ENCODE measurements at places on chromosomes 5 and 9.

GRCh38 chr5:115558388-115558956, 13.9 kb upstream of the FEM1C start:
- no peak for DNase-seq

DNA sequence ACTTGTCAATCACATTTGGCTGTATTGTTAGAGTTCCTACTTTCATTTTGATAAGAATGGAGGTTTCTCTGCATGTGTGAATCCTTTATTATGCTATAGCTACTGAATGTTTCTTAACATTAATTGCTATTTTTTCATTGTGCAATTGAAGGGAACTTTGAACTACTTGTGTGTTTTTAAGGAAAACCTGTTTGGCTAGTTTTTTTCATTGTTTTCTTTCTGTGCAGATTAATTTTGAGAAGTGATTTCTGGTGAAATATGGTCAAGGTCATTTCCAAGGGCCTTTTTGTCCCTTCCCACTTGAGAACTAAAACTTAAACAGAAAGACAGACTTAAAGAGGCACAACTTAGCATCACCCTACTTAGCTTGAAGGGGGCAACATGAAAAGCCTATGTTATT, 1309.2 kb upstream of the WWC1 start:
- DNase-seq: no peak

GRCh38 chr5:5363045-5363444, 59.4 kb upstream of the ICE1 start:
- no peak for DNase-seq

DNA sequence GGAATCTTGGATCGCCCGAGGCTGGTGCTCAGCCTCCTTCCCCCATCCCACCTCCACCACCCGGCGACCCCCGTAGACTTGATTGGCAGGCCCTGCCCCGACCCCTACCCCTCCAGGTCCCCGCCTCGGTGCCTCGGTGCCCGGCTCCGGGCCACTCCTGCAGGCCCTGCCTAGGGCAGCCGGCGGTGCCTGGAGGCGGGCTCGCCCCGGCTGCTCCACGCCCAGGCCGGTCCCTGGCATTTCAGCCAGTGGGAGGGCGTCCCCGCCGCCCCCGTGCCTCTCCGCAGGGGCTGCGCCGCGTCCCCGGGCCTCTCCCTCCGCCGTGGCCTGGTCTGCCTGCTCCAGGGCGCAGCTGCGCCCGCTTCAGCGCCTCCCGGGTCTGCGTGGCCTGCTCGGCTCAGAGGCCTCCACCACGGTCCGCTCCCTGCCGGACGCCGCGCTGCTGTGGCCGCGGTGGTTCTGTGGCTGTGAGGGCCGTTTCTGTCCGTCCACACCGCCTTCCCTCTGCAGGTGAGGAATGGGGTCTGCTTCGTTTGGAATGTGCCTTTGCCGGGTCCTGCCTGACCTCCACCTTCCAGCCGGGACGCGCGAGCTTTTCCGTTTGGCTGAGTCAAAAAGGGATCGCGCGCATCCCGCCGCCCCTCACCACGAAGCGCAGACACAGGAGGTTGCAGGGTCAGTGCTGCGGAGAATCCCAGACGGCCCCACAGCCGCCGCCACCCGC, 48.3 kb upstream of the IRX4 start:
- DNase-seq: no peak

DNA sequence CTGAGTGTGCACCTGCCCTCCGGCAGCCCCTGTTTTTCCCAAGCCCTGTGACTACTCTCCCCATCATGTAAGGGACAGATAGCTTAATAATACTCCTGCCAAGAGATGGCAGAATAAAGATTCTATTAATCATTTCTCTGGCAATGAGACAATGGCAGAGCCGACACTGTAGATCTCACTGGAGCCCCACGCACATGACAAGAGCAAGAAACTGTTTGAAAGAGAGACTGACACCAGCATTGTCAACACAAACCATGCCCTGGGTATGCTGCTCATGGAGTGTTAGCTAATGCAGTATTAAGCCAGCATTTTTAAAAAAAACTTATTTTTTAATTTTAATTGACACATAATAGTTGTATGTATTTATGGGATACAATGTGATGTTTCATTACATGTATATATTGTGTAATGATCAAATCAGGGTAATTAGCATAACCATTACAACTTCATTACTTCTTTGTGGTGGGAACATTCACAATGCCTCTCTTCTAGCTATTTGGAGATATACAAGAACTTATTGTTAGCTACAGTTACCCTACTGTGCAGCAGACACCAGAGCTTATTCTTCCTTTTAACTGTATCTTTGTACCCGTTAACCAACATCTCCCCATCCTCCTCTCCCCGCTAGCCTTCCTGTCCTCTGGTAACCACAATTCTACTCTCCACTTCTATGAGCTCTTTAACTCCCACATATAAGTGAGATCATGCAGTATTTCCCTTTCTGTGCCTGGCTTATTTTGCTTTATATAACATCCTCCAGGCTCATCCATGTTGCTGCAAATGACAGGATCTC, 31.5 kb upstream of the SEMA4D start:
- no peak for DNase-seq

DNA sequence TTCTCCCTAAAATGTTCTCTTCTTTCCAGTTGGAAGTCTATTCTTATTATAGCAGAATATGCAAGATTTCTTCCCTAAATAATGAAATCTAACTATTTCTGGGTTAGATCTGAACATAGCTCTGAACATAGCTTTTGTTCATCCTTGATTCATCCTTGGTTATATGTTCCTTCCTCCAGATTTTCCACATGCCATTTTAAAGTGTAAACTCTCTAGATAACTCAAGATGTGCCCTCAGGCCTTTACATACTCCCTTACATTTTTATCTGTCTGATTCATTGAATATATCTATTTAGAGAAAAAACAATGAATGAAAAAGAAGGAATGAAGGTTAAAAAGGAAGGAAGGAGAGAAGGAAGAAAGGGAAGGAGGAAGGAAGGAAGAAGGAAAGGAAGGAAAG, 100.9 kb downstream of the FBXO38 start:
- no peak for DNase-seq

GRCh38 chr5:145056800-145057199, 778.3 kb downstream of the PRELID2 start:
- DNase-seq: no peak

GRCh38 chr5:64854855-64855254, 86.1 kb downstream of the CWC27 start:
- no peak for DNase-seq

GRCh38 chr5:95440825-95441224, 49.7 kb downstream of the FAM81B start:
- DNase-seq: no peak

GRCh38 chr9:93895535-93895934, 59.6 kb downstream of the BARX1 start:
- no peak for DNase-seq

GRCh38 chr5:159915904-159916840, at the start of gene ADRA1B:
Gene ADRA1B (plus strand): TSS chr5:159916482. CDS start chr5:159916906, 424 bp downstream.
- no peak for DNase-seq

DNA sequence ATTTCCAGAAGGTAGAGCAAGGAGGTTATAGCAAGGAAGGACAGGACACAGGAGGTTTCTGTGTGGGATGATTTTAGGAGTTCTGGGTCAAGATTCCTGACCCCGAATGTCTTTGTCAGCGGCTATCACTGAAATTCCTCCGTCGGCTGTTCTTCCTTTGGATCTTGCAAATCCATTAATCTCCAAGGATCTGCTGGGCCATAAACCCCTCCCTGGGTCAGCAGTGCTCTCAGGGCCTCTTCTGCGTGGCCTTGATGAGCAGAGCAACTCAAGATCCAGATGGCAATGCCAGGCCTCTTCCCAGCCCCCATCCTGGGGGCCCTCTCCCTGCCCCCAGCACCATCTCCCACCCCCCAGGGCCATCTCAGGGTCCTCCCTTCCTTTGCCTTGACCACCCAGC, 16.3 kb upstream of the COL27A1 start:
- DNase-seq: no peak

GRCh38 chr5:7540736-7541485, 145.0 kb downstream of the ADCY2 start:
- no peak for DNase-seq

DNA sequence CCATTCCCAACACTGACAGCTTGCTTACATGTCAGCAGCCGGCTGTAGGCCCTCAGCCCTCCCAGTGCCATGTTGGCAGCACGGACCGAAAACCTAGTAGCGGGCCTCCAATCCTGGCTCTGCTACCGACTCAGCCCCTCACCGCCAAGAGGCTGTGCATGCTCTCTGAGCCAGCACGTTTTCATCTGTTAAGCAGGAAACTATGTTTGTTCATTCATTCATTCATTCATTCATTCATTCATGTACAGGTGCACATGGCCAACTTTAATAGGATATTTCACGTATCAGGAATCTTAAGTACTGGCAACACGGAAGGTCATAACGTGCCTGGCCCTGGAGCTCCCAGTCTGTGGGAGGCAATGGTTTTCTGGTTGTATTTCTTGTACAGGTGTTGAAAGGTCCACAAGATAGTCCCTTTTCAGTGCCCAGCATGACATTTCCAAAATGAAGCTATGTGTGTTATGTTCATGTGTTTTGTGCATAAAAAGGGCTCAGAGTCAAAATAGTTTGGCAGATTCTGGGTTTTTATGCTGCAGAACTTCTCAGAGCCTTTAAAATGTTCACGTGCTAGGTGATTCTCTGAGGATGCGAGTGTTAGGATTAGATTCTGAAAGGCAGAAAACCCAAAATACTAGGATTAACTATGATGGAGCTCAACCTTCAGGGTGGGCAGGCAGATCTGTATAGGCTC, 17.7 kb downstream of the SUSD3 start:
- no peak for DNase-seq

GRCh38 chr9:93262537-93263310, 78.8 kb downstream of the WNK2 start:
- DNase-seq: no peak

Measured in cortex of kidney (tissue), 1 donor.